ENCODE measurements at places on chromosomes 5 and 9.

DNA sequence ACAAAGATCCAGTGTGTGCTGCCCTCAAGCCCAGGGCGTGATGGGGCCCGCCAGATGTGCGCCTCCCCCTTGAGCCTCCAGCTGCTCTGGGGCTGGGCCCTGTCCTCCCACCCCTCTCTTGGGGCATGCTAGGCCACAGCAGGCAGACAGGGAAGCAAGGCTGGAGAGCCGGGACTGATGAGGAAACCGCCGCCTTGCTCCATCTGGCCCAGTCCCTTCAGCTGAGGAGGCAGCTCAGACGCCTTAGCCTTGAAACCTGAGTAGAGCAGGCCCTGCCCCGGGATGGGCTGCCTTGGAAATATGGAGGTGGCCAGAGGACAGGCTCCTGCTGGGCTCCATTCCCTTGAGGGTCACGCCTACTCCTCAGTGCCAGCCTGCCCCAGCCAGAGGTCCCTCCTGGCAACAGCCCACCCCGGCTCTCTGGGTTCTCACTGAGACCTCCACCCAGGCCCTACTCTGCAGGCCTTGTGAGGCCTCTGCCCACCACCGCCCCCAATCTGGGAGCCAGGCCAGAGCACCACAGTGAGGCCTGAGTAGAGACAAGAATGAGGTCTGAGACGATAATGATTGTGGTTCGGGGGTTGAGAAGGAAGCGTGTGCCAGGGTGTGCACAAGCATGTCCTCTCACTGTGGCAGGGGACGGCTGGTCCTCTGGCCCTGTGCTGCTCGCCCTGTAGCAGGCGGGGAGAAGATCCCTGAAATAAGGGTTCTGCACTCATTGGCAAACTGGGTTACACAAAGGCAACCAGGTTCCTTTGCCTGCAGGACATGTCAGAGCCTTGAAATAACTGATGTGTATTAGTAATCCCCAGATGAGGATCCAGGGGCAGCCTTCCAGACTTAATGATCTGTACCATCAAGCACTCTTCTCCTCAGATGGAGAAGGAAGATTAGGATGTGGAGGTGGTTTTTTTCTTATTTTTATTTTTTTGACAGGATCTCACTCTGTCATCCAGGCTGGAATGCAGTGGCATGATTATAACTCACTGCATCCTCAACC lies 30.9 kb downstream of the CXXC5 start:
- DNase-seq = no peak

DNA sequence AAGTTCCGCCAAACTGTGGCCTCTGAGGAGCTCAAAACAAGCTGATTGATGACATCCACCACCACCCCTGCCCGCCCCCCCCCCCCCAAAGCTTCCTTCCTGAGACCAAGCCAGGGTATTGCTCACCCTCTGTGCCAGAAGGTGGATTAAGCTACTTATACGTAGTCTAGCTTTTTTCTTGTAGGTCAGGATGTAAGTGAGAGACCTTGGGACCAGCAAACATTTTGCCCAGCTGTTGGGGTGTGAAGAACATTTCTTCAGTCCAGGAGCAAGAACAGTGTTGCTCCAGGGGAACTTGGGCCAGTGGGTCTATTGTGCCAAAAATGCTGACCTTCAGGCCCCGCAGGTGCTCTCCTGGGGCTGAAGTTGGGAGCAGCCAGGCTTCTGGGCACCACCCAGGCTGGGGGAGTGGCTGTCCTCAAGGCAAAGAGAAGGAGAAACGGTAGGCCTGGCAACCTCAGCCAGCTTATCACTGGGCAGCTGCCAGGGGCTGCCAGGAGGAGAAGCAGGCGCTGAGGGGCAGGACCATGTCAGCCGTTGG lies 18.0 kb downstream of the NEURL1B start:
- no peak for DNase-seq

- no peak for DNase-seq
These were observed 201.8 kb upstream of the MPDZ start for GRCh38 chr9:13481274-13481673.

GRCh38 chr9:21812946-21813568 lies 10.6 kb downstream of the MTAP start:
- DNase-seq = peak; percentile 42

DNA sequence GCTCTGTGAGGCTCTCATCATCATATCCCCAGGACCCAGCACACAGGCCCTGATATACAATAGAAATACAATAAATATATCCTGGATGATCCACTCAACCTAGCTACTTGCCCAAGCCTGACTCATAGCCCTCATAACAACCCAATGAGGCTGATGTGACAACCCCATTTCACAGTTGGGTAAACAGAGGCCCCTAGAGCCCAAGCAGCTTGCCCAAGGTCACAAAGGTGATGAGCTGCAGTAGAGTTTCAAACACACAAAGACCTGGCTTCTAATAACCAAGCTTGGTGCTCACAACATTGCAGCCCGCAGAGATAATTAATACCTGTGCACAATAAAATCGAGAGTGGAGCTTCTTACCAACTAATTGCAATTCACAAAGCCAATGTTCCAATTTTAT lies 3.2 kb upstream of the AKNA start:
- DNase-seq = no peak

DNA sequence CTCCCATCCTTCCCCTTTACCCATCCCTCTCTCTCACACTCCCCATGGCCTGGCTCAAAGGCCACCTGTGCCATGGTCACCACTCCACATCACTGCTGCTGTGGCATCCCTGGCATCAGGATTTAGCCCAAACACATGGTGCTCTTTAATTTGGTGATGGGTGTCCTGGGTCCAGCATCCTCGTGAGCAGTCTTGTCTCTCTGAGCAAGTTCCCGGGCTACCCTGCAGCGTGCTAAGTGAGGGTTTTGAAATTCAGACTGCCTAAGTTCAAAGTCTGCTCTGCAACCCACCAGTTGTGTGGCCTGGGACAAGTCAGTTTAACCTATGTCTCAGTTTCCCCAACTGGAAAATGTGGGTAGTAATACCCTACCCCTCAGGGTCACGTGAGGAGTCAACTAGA lies 39.9 kb downstream of the WHRN start:
- DNase-seq = no peak

DNA sequence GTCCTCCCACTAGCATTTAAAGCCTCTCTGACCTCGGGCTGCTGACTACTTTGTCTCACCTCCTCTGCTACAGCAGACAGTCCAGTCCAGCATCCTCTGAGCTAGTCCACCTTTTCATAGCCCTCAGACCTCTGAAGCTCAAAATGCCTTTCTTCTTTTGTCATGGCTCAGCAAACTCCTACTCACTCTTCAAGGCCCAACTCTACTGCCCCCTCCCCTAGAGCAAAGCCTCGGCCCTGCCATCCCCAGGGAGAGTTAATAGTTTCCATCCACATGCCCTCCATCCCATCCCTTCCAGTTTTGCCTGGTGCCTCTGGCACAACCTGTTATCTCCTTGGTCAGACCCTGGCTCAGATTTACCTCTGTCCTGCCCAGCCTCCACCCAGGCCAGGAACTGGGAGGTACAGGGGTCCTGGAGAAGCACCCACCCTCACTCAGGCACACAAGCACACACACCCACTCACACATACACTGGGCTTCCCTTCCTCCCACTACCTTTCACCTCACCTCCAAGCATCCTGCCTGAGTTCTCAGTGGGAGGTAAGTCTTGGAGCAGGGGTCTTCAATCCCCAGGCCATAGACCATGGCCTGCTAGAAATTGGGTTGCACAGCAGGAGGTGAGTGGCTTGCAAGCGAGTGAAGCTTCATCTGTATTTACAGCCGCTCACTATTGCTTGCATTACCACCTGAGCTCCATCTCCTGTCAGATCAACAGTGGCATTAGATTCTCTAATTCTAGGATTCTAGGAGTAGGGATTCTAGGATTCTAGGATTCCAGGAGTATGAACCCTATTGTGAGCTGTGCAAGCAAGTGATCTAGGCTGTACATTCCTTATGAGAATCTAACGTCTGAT lies 18.1 kb downstream of the PDLIM4 start:
- no peak for DNase-seq

- no peak for DNase-seq
These were observed 854 bp upstream of the TEX48 start for GRCh38 chr9:114682846-114683245.

GRCh38 chr5:168076561-168076991 lies 214.9 kb upstream of the WWC1 start:
- DNase-seq = peak; percentile 15

GRCh38 chr9:91102269-91102668 lies 259.4 kb downstream of the AUH start:
- no peak for DNase-seq

DNA sequence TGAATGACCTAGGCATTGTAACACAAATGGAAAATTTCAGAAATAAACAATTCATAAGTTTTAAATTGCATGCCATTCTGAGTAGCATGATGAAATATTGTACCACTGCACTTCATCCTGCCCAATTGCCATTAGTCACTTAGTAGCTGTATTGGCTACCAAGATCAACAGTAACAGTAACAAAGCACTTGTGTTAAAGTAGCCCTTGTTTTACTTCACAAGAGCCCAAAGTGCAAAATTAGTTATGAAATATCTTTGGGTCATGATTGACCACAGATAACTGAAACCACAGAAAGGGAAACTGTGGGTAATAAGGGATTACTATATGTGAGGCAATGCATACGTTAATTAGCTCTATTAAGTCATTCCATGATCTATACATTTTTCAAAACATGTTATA lies 33.3 kb upstream of the RORB start:
- DNase-seq = no peak

DNA sequence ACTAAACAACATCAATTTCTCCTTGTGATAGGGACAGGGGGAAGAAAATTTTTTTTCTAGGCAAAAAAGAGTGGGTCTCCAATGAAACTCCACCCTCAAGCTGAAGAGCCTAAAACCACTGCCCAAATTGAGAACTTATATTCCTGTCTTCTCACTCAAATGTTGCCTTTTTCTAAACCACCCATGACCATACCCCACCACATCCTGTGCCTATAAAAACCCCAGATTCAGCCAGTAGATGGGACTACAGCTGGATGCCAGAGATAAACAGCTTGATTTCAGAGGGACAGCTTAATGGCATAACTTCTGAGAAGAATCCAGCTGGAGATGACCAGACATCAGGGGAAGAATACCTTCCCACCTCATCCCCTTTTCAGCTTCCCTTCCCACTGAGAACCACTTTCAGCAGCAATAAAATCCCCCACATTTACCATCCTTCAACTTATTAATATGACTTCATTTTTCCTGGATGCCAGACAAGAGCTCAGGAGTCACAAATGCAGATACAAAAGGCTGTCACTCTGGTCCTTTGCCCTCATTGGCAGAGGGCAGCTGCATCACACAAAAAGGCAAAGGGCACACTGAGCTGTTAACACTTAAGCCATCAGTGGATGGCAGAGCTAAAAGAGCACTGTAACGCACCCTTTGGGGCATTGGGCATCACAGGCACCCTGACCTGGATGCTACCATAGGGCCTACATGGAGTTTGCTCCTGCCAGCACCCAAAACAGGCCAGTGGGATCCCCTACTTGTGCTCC lies 972.5 kb upstream of the CTNND2 start:
- DNase-seq = no peak

DNA sequence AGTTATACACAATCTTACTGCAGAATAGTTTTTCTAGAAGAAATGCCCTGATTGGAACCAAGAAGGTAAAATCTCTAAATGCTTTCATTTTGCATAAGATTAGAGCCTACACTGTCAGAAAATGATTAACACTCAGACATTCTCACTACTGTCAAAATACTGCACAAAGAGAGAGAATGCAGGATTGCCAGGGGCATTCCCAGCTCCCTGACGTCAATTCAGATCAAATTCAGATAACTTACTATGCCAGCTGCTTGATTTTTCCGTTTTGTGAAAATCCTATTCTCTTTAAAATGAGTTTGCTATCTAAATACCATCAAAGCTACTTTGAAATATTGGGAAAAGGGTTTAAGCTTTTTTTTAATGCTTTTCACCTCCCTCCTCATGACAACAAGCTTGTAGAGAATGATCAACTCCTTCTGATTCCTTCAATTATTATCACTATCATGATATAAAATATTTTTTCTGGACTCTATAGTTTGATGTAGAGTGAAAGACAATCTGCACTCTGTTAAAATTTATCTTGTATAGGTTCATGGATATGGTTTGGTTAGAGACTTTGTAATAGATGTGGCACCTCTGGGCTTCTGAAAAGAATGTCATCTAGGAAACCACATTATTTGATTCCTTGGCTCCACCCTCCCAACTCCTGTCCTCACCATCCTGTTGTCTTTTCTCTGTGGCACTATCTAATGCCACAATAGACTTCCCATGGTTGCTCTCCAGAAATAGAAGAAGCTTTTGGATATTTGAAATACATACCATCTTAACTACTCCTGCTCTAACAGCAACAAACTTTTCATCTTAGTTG lies 407.7 kb downstream of the PDE4D start:
- peak; percentile 33 for DNase-seq

DNA sequence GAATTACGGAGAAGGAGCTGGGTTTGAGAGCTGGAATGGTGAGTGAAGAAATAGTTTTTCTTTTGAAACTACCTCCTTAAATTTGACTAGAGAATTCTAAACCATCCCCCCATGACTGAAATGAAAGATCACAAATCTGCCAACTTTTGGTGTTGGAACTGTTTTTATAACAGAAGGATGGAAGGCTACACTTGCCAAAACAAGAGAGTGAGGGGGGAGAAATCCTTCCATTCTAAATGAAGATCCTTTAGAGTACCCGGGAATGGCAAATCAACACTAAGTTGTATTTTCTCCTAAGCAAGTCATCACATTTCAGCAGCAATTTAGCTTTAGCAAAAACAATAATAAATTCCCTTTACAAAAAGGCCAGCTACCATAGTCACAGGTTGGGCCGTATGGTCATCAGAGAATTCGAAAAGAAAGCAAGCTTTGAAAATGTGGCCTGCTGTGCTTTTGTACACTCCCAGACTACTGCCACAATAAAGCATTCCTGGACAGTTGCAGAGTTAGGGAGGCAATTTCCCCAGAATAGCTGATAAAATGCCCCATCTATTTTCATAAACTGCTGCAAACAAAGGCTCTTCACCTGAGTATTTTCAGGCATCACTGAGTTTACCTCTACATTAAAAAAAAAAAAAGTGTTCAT lies 25.0 kb upstream of the FREM1 start:
- DNase-seq = no peak

DNA sequence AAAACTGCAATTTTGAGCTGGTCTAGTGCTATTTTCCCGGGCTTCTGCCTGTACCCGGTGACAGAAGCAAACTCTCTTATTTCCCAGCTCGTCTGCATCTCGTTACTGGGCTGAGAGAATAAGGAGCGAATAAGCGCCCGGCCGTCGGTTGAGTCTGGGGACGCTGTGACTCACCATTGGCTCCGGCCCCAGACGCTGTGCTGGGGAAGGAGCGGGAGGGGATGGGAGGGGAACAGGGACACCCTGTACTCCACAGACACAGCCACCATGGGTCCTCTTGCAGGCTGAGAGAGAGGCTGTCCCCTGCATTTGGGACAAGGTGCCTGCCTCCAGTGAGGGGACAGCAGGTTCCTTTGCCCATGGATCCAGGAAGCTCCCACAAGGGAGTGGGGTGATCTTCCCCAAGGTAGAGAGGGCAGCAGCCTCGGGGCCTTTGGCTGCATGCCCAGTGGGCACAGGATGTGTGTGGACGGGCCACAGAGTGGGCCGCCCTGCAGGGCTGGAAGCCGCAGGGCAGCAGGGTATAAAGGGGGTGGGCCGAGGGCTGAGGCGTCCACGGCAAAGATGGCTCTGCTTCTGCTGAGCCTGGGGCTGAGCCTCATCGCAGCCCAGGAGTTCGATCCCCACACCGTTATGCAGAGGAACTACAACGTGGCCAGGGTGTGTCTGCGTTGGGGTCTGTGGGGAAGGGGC lies at the start of gene LCN9:
LCN9 (plus strand) TSS at position 552 of the 693 bp plus-strand sequence; CDS start at position 565, 13 bp downstream.
- DNase-seq = no peak

- DNase-seq = no peak
These were observed 134.6 kb upstream of the ADRA1B start for GRCh38 chr5:159781626-159782157.
